Amniotic stem cell (primary cell): ENCODE measurements at places on chromosomes 16 and 17.

DNA sequence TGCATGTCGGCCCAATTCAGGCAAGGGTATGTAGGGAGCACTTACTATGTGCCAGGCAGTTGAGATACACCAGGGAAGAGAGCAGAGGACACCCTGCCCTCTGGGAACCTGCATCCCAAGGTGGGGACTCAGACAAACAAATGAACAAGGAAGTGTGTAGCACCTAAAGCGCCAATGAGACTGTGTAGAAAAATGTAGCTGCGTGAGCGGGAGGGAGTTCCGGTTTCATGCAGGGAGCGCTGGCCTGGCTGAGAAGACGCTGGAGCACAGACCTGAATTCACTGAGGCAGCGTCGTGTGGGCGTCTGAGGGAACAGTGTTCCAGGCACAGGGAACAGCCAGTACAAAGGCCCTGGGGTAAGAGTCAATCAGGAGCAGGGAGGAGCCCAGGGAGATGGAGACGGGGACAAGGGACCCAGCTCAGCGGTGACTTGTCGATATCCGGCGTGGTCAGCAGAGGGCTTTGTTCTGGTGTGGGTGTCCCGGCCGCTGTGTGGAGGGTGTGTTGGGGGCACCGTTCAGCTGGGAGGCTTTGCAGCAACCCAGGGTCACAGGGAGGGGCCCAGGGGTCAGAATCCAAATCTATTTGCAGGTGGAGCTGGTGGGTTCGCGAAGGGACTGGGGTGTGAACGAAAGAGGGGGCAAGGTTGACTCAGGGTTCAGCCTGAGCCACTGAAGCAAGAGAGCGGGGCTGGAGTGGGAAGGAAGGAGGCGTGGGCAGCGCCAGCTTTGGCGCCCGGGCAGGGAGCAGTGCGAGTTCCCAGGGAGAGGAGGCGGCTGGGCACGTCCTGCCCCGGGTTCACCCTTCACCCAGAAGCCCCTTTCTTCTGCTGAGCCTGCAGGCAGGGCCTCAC, 17.8 kb upstream of the OSGIN1 start:
- no peak for DNase-seq

- no peak for DNase-seq
Observed at GRCh38 chr17:46947216-46947615, 24.3 kb downstream of the GOSR2 start.

- DNase-seq: no peak
Observed at GRCh38 chr16:58734459-58734787, 307 bp upstream of the GOT2 start.

DNA sequence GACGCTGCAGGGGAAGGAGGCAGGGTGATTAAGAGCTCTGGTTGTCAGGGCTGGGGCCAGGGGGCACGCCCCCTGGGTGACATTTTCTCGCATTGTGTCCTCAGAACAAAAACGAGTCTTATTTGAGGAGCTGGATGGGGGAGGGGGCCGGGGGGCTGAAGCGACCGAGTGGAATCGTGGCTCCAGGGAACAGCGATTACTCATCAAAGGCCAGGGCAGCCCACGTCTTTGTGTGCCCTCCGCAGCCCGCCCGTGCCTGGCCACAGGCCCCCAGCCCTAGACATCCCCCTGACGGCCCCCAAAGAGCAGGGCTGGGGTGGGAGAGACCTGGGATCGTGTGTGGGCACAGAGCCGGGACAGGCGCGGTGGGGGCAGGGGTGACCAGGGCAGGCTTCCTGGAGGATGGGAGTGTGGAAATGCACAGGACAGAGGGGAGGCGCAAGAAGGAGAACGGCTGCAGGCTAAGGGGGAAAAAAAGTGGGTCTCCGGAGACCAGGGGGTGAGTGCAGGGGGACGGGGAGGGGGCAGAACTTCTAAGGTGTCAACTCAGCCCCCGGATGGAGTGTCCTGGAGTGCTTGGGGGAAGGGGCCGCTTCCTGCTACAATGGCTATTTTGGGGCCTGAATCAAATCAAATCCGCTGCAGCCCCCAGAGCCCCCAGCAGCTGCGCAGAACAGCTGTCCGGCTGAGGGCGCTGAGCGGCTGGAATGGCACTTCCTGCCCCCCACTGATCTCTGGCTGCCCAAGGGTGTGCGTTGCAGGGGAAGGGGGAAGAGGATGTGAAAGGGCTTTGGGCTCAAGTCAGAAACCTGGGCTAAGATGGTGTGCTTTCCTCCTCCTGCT, 24.0 kb upstream of the PHB1 start:
- no peak for DNase-seq

GRCh38 chr17:5804251-5804650, 219.9 kb upstream of the NLRP1 start:
- DNase-seq: no peak

DNA sequence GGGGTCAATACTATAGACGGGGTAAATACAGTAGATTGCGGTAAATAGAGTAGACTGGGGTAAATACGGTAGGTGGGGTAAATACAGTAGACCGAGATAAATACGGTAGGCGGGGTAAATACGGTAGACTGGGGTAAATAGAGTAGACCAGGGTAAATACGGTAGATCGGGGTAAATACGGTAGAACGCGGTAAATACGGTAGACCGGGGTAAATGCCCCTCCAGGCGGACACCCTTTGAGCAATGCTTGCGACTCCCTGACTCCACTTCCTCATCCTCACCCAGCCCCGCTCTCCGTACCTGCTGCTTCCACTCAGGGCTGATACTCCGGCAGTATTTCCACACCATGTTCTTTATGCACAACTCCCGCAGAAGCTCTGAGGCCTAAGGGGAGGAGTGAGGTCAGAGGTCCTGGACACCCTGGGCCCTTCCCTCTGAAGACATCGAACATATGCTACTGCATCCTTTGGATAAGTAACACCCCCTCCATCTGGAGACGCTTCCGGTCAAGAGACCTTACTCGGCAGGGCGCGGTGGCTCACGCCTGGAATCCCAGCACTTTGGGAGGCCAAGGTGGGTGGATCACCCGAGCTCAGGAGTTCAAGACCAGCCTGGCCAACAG, 13.3 kb upstream of the CRK start:
- DNase-seq: no peak

DNA sequence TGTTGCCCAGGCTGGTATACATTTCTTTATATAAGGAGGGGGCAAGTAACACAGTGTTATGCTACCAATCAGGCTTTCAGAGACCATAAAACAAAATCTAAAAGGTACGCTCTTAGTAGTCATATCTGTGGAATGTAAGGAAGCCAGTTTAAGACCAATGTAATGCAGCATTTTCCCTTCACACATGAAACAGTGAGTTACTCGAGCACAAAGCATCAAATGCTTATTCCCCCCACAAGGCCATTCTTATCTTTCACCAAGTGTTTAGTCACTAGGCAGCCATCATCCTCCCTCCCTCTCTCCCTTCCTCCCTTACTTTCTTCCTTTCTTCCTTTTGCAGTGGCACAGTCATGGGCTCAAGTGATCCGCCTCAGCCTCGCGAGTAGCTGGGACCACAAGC, 12.8 kb downstream of the HMOX2 start:
- no peak for DNase-seq

- DNase-seq: no peak
Observed at GRCh38 chr16:75265911-75266701, 14.7 kb upstream of the BCAR1 start.

- DNase-seq: no peak
Observed at GRCh38 chr16:82616356-82616755, 10.4 kb upstream of the CDH13 start.
